Uterus (tissue), 4 donors: ENCODE measurements at places on chromosomes 16 and 17.

DNA sequence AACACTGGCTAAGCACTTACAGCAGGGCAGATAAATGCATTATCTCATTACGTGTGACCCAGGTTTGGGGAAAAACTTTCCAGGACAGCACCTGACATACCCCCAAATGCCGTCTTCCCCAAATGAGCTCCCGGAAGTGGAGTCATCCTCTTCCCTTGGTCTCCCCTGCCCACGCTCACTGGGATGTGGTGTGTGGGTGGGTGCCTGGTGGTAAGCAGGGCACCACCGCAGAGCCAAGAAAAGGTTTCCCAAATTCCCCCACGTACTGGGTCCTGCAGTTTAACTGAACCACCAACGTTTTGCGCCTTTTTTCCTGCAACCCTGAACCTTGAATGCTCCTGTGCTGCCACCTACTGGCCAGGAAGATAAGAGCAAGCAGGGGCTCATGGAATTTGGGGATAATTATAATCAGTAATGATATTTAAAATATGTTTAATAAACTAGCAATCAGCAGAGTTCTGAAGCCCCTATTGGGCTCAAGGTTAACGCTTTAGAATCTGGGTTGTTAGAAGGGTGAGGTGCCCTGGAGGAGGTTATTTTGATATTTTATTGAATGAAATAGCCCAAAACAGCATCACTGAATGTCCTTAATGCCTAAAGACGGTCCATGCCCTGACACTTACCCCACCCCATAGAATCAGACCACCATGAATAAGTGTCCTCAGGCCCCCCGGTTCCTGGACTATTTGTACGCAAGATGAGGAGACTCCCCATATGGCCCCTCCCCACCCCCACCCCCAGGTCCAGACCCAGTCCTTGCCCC lies 8.0 kb downstream of the SPPL2C start:
- H3K36me3 ChIP-seq = no peaks in the 10 kb centered on the region
- no peak overlapping the region for H3K27ac ChIP-seq

DNA sequence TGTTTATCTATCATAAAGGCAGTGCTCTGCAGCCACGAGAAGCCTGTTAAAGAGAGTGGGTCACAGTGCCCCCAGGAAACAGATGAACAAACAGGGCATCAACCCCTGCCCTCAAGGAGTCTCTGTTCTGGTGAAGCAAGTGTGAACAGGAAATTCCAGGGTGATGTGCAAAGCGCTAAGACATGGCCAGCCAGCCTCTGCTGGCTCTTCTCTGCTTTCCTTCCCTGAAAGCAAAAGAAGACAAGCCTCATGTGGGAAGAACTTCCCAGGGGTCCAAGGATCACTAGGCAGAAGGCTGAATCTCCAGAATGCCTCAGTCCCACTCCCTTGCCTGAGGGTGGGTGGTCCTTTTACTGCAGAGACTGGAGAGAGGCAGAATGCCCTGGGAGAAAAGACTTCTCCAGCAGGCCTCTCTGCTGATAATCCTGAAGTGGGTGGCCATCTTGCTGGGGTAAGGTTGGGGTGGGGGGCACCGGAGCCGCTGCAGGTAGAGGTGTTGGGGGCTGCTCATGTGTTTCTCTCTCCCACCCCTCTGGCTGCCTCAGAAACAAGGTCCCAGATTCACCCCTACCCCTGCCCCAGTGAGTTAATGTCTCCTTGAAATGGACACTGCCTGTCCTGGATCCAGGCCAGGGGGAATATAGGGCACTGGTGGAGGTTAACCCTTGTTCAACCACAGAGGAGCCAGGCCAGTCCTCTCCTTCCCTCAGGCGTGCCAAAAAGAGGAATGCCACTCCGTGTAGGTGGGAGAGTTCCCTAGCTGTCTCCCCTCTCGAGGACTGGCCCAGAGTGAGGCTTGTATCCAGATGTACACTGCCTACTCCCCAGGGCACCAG lies 2.4 kb downstream of the ANKRD13B start:
- no peaks in the 10 kb centered on the region for H3K36me3 ChIP-seq
- H3K27me3 ChIP-seq = no peaks in the 10 kb centered on the region
- H3K4me3 ChIP-seq = no peak overlapping the region
- DNase-seq = no peak
- no peak overlapping the region for H3K27ac ChIP-seq

DNA sequence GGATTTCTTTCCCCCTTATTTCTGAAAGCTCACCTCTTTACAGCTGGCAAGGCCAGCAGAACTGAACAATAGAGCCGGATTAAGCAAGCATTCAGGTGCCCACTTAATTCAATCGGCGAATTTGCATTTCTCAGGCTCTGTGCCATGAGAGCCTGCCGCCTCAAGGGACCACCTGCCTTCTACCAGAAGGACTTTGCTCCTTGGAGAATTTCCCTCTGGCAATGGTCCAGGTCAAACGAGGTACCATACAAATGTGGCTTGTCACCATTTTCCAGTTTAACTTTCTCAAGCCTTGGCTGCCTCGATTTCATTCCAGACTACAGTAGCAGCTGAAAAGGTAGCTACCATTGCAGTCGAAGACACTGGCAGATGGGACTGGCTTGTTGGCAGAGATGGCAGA lies 534.0 kb downstream of the MAF start:
- H3K4me1 ChIP-seq = peaks cover 7% of the 10 kb centered on the region
- no peaks in the 10 kb centered on the region for H3K36me3 ChIP-seq
- no peak overlapping the region for H3K27ac ChIP-seq
- DNase-seq = no peak
- no peak overlapping the region for H3K4me3 ChIP-seq

- no peak for DNase-seq
- H3K27ac ChIP-seq = no peak overlapping the region
- H3K4me3 ChIP-seq = no peak overlapping the region
- no peaks in the 10 kb centered on the region for H3K4me1 ChIP-seq
- H3K36me3 ChIP-seq = no peaks in the 10 kb centered on the region
Observed at GRCh38 chr16:9791556-9791955, 390.7 kb downstream of the GRIN2A start.

DNA sequence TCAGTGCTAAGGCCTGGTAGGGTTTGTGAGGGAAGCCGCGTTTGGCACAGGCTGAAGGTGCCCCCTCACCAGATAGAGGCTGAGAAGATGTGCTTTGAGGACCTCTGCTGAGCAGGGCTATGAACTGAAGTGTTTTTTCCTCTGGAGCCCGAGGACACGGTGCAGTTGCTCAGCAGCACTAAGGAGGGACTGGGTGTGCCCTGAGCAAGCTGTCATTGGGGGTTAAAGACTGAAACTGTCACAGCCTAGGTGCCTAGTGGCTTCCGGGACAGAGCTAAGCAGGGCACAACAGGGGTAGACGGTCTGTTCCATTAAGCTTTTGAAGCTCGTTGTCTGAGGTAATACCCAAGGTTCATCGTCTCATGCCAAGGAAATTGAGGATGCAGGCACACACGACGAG lies 24.8 kb upstream of the ASGR2 start:
- H3K27me3 ChIP-seq = no peaks in the 10 kb centered on the region
- H3K36me3 ChIP-seq = no peaks in the 10 kb centered on the region
- H3K27ac ChIP-seq = no peak overlapping the region
- H3K4me3 ChIP-seq = no peak overlapping the region
- no peaks in the 10 kb centered on the region for H3K4me1 ChIP-seq
- no peak for DNase-seq

DNA sequence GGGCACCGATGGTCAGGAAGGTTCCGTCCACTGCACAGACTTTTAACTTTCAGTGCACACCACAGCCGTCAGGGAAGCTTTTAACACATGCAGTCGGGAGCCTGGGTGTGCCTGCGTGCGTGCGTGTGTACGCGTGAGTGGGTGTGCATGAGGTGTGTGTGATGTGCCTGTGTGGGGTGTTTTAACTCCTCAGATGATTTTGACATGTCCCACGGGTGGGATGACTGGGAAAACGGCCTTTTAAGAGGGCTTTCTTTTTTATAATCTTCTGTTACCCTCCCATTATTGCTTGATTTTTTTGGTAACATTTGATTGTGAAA lies 152.7 kb upstream of the CHMP6 start:
- H3K27me3 ChIP-seq = no peaks in the 10 kb centered on the region
- H3K4me1 ChIP-seq = no peaks in the 10 kb centered on the region
- no peak overlapping the region for H3K4me3 ChIP-seq
- no peak overlapping the region for H3K27ac ChIP-seq

- H3K4me3 ChIP-seq = peak overlapping the region; percentile 7
- peak overlapping the region; percentile 28 for H3K27ac ChIP-seq
- no peaks in the 10 kb centered on the region for H3K27me3 ChIP-seq
- peak; percentile 62 for DNase-seq
- H3K4me1 ChIP-seq = peaks cover 7% of the 10 kb centered on the region
Observed at GRCh38 chr16:49876716-49877129, 20.8 kb upstream of the ZNF423 start.

DNA sequence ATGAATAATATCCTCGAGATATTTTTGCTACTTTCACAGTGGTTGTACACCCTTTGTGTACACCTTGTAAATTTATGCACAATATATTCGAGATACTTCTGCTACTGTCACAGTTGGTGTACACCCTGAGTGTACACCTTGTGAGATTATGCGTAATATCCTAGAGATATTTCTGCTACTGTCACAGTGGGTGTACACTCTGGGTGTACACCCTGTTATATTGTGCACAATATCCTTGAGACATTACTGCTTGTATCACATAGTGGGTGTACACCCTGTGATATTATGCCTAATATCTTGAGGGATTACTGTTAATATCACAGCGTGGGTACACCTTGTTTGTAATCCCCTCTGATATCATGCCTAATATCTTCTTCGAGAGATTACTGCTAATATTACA lies 7.2 kb upstream of the NUDT7 start:
- H3K27me3 ChIP-seq = no peaks in the 10 kb centered on the region
- no peak overlapping the region for H3K4me3 ChIP-seq
- no peak overlapping the region for H3K27ac ChIP-seq
- DNase-seq = no peak
